Stimulated activated CD4-positive, alpha-beta T cell treated with anti-CD3 and anti-CD28 coated beads, Interleukin-2, amount 100 ng/mL, for 24 hours (primary cell): ENCODE measurements at places on chromosomes 5 and 9.

DNA sequence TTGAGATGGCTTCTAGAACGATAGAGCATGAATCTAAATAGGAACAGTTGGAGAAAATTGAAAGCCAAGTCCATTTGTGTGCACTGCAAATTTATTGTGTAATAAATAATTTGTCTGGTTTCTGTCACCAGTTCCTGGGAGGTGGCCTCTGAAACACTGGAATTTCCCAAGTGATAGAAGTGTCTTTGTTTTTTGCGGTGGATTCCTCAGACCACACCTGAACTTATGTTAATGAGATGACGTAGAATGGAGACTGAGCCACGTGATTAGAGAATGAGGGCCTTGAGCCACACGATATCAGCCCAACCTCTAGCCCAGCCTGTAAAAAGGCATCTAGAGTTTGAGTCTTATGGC lies 105.1 kb downstream of the MSX2 start:
- DNase-seq, result no peak

GRCh38 chr5:141186897-141187512 lies at the start of gene PCDHB9:
Gene PCDHB9 (plus strand): TSS chr5:141187161. CDS start chr5:141187319, 158 bp downstream.
- DNase-seq, result peak; percentile 42

DNA sequence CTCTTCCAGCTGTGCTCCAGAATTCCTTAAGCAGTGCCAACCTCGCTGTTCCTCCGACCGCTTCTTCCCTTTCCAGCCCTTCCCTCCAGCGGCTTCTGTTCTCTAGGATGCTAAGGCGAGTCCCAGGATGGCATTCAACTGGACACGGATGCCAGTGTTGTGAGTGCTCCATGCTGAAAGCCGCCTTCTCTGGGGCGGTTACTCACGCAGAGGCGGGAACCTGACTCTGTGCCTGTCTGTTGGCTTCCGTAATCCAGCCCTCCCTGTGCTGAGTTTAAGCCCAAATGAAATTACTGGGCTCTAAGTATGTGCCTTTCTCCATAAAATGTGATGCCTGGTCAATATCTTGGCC lies 20.2 kb downstream of the COL5A1 start:
- no peak for DNase-seq

GRCh38 chr9:17926246-17926645 lies 347.4 kb downstream of the SH3GL2 start:
- DNase-seq, result no peak

- no peak for DNase-seq
These were observed 4.8 kb downstream of the PSMD5 start for GRCh38 chr9:120837921-120838320.

DNA sequence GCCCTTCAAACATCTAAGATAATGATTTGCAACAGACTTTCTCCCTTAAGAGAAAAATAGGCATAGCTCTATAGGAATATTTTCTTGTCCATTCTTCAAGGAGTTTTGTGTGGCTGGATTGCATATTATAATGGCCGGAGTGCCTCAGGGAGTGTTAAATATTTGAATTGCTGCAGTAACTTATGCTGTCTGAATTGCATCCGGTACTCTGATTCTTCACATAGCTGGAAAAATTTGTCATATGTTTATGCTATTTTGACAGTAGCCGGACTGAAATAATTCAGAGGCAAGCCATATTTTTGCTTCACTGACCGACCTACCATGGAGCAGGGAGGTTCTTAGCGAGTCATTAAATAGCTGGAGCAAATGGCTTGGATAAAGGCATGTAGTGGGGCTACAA lies 621.0 kb downstream of the ACTL7B start:
- no peak for DNase-seq

- DNase-seq, result peak; percentile 65
These were observed 2.8 kb downstream of the ST8SIA4 start for GRCh38 chr5:100900142-100900795.

DNA sequence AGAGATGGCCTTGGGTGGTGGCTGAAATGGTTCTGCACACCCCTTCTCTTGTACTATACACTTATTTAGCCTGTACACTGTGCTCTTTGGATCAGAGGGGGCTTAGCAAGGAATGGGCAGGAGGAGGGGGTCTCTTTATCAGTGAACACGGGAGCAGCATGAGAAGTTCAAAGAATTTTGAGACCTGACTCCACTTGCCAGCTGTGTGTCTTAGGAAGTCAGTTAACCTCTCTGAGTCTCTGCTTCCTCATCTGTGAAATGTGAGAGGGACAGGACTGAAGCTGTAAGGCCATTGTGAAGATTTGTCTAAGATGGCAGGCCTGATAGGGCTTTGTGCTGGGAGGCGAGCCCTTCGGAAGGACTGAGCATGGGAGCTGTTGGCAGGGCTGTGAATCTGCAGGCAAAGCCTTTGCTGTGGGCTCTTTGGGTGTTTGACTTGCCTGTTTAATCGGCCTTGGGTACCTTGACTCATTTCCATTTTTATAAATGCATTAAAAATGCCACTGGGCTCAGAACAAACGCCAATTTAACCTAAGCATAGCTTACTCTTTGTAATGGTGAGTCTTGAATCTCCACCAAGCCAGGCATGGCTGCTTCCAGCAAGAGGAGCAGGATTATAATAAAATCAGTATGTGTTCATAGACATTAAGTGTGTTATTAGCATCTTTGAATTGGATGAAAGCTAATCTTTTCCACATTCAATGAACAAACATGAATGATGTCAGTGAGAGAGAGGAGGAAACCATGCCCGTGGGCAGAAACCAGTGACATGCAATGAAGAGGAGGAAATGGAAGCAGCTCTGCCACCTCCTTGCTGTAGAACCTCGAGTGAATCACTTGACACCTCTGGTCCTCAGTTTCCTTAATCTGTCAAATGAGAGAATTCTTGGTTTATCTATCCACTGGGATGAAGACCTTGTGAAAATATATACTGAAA lies 89.4 kb downstream of the MACROH2A1 start:
- no peak for DNase-seq

DNA sequence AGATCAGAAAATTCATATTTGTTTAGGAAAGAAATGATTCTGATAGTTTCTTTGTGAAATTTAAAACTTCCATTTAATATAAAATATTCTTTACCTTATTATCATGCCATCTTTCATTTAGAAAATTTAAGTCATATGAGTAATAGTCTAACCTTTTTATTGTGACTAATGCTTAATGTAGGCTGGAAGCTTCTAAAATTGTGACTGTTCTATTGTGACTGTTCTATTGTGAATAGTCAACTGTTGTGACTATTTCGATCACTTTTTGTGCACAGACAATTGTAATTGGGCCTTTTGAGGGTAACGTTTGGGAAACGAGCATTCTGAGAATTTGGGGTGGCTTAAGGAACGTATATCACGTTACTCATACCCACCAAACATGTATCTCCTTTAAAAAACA lies 100.0 kb downstream of the PARP8 start:
- no peak for DNase-seq

GRCh38 chr9:127267793-127268525 lies 3.4 kb downstream of the GARNL3 start:
- DNase-seq, result no peak

- DNase-seq, result no peak
These were observed 193.5 kb downstream of the PLK2 start for GRCh38 chr5:58266402-58266801.

DNA sequence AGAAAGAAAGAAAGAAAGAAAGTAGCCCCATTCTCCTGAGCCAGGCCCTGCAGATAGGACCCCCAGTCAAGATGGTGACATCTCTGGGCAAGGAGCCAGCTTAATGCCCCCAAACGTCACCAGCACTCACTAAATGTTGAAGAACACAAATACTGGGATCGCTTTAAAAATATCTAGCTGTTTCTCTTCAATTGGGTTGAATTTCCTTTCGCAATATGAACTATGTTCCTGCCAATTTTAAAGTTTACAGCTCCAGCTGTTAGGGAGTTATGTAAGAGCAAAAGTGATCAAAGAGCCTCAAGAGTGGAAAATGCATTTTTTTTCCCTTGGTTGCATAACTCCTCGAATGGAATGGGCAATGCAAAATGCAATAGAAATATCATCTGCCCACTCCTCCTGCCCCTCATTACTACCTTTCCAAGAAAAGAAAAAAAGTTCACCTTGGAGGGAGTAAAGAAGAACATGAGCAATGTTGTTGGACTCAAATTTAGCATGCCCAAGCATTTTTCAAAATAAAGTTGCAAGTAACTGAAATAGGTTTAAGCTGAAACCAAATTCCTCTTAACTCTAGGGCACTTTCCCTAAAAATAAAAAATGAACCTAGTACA lies 244.2 kb upstream of the PIK3R1 start:
- no peak for DNase-seq

- no peak for DNase-seq
These were observed at the start of gene BARX1 for GRCh38 chr9:93955111-93955980. Gene BARX1 (minus strand): TSS chr9:93955355. CDS start chr9:93955146, 209 bp downstream.

GRCh38 chr5:94181895-94182294 lies 436.5 kb downstream of the KIAA0825 start:
- no peak for DNase-seq

DNA sequence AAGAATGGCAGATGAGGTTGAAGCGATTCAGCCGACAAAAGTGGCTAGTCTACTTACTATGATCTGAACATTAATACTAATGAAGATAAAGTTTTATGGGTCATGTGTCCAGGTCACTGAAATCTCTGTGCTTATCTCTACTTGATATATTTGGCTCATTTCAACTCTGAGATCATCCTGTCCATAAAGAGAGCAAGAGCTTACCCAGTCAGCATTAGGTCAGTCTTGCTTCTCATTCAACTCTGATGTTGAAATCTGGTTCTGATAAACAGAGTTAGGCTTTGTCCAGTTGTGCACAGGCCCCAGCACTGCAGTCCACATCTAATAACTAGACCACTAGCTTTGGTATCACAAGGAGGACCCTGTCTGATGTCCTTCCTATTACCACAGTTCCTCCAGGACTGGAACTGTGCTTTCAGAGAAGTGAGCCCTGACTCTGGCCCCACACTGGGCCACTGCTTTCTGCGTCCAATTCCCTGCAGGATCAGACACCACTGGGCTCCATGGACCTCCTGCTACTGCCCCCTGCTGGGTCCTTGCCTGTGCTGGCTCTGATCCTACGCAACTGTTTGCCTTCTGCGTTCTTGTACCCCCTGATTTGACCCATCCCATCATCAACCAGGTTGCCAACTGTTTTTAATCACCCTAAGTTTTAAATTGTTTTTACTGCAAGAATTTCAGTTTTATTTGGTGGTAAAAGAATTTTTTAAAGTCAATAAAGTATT lies 23.7 kb upstream of the FAM120A start:
- peak; percentile 22 for DNase-seq

DNA sequence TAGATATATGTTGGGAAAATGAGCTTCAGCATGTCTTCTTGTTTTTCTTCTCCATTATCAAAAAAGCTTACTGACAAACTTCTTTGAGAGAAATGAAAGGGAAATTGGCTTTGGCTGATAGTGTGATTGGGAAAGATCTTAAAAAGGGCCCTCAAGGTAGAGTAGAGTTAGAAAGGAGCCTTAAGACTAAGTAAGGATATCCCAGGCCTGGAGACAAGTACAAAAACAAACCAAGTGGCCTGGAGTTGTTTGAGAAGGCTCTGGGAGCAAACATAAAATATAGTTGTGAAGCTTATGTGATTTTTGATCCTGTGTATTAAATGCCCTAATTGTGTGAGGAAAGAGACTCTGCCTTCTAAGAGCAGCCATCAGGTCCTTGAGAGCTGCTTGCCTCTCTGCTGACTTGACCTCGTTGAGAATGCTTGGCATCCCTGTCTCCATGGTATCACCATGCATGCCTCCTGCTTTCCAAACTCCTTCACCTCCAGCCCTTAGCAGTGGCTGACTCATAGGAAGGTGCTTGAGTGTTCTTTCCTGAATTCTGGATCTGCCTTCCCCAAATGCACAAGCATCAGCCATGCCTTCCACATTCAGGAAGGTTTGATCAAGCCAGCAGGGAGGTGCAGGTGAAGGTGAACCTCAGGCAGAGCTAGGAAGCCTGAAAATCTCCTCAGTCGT lies 78.9 kb downstream of the SMARCA2 start:
- no peak for DNase-seq

DNA sequence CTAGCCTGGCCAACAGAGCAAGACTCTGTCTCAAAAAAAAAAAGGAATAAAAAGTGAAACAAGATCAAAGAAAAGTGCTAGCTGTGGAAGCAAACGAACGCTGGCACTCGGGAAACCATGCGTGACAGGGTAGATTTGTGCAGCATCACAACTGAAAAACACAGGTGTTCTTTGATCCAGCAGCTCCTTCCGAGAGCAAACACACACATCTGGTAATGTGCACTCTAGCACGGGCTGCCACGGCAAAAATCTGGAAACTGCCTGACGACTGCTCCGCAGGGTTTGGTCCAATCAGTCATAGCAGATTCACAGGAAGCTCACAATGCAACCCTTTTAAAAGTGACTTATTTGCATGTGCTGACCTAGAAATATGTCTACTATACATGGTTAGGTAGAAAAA lies 80.0 kb downstream of the SYK start:
- no peak for DNase-seq

GRCh38 chr5:151082282-151082902 lies 1.6 kb upstream of the TNIP1 start:
- DNase-seq, result no peak

DNA sequence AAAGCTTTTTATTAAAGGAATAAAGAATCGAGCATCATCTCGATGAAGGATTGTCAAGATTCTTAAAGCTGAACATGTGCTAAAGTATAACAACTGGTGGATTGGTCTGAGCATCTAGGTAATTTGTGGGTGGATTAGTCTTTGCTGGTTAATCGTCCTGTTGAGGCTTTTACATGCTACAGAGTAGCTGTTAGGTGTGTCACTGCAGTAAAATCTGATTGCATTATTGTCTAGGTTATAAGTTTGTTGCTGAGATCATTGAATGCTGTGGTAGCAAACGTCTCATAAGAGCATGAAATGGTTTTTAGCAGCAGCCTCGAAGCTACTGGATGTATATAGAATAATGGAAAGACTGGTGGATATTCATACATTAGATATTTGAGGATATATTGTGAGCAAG lies 7.2 kb downstream of the FBXO38 start:
- DNase-seq, result no peak

GRCh38 chr5:35855187-35855586 lies 1.5 kb upstream of the IL7R start:
- no peak for DNase-seq

GRCh38 chr9:116497095-116497890 lies 189.8 kb upstream of the TRIM32 start:
- no peak for DNase-seq

DNA sequence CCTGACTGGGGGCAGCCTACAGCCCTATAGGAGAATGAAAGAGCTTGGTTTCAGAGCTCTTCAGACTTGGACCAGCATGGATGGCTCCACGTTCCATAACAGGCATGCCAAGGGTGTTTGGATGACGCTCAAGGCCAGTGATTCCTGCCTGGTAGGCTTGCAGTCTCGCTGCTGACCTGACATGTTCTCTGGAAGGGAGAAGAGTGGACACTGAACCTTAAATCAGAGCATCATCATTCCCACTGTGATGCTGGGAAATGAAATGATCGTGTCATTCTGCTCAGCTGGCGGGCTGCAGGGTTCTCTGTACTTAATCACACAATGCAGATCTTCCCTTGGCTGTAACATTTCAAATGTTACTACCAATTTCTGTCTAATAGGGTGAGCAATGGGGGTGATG lies 57.0 kb downstream of the CFAP90 start:
- no peak for DNase-seq

DNA sequence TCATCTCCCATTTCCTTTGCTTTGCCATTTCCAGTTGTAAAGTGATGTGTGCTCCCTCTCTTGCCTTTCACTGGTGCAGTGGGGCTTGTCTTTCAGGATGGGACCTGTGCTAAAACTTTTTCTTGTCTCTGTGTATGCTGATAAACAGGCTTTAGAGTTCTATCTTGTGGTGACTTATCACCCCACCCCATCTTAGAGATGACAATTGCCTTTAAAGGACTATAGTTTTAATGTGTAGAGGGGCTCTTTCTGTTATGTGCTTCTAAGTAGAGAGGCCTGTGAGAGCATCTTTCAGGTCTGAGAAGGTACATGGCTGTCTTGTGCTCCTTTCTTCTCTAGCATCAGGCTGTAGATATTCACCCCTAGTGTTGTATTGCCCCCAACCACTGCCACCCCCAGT lies 21.9 kb downstream of the MAN2A1 start:
- no peak for DNase-seq
